ENCODE measurements at places on chromosomes 12 and 14.

DNA sequence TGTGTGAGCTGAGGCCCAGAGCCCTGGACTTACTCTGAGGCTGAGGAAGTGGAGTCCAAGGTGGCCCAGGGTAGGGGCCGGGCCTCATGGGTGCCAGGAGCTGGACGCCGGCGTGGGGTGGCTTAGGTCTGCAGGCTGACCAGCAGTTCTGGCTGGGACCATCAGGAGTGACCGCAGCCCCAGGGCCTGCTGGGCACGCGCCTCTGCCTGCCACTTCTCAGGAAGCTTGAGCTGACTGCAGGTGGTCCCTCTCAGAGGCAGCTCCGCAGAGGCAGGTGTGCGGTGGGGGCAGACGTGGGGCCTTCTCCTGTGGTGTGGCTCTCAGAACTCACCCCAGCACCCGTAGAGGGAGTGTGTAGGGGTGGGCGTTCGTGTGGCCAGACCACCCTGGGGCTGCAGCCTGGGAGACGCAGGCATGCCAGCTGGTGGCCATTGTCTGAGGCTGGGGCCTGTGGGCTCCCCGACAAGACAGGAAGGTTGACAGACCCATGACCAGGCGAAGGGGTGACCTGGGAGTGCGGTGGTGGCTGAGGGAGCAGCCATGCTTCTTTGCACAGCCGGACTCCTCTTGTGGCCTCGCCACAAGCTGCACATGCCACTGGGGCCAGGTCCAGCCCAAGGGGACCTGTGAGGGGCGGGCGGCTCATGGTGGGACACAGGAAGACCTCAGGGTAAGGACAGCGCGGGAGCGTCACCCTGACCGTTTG lies 40.0 kb upstream of the TEX22 start:
- DNase-seq = no peak

GRCh38 chr12:15919418-15919817 lies 8.3 kb downstream of the DERA start:
- no peak for DNase-seq

- peak; percentile 36 for DNase-seq
Measured at GRCh38 chr12:12070674-12071656, at the start of gene BCL2L14. Gene BCL2L14 (plus strand): TSS chr12:12070939. CDS start chr12:12079306, 8,367 bp downstream.

DNA sequence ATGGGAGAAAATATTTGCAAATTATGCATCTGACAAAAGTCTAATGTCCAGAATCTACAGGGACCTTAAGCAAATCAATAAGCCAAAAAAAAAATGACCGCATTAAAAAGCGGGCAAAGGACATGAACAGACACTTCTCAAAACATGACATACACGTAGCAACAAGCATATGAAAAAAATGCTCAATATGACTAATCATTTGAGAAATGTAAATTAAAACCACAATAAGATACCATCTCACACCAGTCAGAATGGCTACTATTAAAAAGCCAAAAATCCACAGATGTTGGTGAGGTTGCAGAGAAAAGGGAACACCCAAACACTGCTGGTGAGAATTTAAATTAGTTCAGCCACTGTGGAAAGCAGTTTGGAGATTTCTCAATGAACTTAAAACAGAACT lies 16.1 kb downstream of the PAWR start:
- peak; percentile 27 for DNase-seq

DNA sequence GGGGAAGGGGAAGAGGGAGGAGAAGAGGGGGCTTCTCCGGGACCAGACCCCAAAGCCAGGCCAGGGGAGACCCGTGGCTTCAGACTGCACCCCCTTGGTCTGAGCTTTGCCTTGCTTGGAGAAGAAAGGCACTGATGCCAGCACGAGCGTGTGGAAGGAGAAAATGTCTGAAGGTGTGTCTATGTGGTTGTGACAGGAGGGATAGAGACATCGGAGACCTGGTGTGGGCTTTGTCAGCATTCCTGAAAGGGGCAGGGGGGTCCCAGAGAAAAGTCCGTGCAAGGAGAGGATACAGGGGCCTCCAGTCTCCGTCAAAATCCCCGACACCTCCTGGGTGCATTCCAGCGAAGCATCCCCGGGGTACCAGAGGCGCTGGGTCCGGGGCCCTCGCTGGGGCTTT lies 139.0 kb upstream of the LHX5 start:
- DNase-seq = no peak

GRCh38 chr12:12999959-13000615 lies at the start of gene HEBP1:
Gene HEBP1 (minus strand): TSS chr12:13000265. CDS start chr12:13000114, 151 bp downstream.
- DNase-seq = peak; percentile 90

- no peak for DNase-seq
Measured at GRCh38 chr14:93317210-93317874, 15.5 kb downstream of the BTBD7 start.

DNA sequence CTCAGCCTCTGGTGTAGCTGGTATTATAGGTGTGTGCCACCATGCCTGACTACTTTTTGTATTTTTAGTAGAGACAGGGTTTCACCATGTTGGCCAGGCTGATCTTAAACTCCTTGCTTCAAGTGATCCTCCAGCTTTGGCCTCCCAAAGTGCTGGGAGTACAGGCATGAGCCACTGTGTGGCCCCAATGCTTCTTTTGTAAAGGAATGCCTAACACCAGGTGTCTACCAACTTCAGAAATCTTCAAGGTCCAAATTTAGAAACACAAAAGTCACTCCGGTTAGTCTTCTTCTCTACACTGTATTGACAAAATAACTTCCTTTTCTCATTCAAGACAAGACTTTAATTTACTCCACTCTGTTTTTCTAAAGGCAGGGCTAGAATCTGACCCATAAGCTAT lies 188.7 kb downstream of the PRKD1 start:
- peak; percentile 36 for DNase-seq

DNA sequence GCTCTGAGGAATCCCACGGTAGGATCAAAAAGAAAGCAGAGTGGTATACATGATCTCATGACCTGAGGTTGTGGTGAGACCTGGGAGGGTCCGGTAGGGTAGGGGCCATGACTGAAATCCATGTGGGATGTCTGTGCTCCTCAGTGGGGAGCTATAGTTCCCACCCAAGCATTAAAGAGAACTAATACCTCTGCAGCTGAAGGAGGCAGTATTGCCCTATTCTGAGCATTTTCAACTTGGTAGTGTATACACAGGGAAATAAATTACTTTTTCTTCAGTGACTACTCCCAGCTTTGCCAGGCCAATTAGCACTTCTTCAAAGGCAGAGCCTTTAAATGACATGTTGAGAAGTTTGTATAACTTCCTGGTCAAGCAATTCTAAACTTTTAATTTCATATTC lies 613.8 kb downstream of the KCNH5 start:
- DNase-seq = no peak

- peak; percentile 23 for DNase-seq
Measured at GRCh38 chr12:9721394-9722092, 11.4 kb downstream of the CLECL1 start.

GRCh38 chr14:71551291-71551950 lies 380.8 kb upstream of the RGS6 start:
- peak; percentile 80 for DNase-seq

DNA sequence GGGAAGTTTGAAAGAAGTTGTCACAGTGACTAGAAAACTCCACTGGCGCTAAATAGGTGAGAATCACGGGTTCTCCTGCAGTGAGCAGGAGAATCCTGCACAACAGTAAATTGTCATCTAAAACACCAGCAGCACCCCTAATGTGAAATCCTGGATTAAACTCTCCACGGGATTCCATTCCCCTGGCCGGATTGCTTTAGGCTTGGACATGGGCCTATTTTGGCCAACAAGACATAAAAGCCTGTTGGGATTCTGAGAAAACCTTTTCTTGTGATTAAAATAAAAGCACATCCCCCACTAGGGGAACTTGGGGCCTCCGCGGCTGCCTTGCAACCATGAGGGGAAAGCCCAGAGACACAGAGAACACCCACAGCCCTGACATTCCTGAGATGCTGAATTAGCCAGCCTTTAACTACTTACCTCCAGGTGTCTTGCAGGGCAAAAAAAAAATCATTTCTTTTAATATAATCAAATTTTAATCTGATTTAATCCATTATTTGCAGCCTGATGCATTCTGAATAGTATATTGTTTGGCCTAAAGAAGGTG lies 21.0 kb upstream of the TSPAN11 start:
- no peak for DNase-seq

DNA sequence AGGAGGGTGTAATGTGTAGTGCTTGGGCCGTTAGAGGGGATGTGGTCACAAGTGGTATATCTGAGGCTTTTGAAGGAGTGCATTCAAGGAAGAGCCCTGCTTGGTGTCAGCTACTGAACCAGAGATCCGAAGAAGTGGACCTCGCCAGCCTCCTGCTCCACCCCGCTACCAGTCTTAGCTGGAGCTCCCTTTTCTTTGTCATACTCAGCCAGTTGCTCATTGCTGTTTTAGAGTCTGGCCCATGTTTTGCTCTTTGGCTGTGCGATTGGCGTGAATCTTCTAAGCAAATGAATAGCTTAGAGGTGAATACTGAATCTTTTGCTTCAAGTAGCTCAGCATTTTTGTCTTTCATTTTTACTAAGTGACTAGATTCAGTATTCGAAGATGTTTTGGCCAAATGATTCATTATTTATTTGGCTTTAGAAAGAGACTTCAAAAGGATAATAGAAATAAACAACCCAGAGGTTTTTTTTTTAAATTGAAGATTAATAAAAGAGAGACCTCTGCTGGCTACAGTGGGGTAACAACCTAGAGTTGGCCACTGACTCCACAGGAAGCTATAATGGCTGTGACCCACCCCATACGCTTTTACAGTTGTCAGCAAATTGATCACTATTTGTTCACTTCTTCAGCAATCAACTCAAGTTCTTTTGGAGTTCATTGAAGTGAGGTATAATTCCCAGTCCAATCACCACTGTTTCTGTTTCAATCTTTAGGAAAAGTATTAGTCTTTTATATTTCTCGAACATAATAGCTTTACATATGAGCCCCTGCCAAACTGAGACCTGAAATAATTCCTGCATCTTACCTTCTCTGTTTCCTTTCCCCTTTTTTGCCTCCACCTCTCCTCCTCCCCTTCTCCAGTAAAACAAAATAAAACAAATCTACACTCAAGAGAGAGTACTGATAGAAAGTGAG lies 19.9 kb downstream of the CDKN1B start:
- peak; percentile 79 for DNase-seq

GRCh38 chr14:64421166-64421565 lies 33.0 kb downstream of the MTHFD1 start:
- DNase-seq = peak; percentile 80

- DNase-seq = no peak
Measured at GRCh38 chr12:50032854-50033581, 7.7 kb upstream of the RACGAP1 start.

DNA sequence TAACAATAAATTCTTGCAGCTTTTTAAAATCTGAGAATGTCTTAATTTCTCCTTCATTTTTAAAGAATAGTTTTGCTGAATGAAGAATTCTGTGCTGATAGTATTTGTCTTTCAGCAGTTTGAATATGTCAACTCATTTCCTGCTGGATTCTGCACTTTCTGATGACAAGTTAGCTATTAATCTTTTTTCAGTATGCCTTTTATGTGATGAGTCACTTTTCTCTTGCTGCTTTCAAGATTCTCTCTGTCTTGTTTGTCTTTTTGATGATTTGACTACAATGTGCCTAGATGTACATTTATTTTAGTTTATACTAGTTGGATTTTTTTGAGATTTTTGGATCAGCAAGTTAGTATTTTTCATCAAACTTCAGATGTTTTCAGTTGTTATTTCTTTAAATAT lies 87.9 kb upstream of the AVPR1A start:
- no peak for DNase-seq

DNA sequence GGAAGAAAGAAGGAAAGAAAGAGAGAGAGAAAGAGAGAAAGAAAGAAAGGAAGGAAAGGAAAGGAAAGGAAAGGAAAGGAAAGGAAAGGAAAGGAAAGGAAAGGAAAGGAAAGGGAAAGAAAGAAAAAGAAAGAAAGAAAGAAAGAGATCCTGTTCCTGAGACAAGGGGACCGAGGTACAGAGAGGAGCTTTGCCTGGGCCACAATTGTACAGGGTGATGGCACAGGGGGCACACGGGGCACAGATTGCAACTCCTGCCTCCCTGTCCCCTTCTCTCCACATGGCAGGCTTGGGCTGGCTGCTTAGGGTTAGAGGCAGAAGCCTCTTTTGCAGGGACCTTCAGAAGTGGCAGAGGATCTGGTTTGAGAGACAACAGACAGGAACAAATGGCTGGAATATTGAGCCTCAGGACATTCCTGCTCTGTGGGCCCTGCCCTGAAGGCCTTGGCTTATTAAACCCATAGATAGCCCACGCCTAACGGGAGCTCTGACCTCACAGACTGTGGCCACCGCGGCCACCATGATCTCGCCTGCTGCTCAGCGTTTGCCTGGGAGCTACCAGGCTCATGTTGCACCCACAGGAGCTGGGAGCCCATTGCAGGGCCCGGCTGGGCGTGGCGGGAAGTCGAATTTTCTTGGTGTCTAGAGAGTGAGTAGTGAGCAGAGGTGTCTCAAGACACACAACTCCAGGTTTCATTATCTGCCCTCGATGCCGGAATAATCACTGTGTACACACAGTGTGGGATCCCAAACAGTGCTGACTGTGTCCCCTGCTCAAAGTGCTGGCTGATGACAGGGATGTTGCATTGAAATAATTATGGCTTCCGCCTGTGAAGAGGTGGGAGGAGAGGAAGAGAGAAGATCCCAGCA lies 147.9 kb upstream of the NCOR2 start:
- peak; percentile 97 for DNase-seq

DNA sequence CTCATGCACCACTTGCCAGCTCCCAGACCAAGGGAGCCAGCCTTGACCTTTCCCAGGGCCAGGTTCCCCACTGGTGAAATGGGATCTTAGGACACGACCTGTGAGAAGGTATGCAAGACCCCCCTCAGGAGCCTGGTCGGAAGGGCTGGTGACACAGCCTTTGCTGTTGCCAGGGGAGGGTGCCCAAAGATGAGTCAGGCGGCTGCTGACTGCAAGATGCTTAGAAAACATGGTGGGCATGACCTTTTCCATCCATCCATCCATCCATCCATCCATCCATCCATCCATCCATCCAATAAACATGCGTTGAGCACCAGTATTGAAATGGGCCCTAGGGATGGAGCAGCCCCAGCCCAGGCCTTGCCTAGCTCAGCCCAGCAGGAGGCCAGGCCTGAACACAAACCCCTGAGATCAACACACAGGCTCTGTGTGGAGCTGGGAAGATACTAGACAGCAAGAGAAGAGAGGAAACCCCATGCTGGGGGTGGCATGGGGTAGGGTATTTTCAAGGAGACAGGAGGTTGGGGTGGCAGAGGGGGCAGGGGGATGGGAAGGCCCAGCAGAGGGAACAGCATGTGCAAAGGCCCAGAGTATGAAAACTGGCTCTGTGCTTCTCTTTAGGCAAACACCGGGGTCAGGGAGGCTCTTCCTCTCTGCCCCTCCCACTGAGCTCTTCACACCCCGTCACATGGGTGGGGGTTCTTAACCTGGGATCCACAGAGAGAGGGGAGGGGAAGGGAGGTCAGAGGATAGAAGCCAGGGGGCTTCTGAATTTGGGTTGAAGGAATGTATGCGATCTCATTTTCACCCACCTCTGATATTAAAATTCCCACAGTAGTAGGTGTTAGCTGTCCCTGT lies 26.2 kb upstream of the YY1 start:
- DNase-seq = no peak
